ENCODE measurements at places on chromosomes 3 and 15.

DNA sequence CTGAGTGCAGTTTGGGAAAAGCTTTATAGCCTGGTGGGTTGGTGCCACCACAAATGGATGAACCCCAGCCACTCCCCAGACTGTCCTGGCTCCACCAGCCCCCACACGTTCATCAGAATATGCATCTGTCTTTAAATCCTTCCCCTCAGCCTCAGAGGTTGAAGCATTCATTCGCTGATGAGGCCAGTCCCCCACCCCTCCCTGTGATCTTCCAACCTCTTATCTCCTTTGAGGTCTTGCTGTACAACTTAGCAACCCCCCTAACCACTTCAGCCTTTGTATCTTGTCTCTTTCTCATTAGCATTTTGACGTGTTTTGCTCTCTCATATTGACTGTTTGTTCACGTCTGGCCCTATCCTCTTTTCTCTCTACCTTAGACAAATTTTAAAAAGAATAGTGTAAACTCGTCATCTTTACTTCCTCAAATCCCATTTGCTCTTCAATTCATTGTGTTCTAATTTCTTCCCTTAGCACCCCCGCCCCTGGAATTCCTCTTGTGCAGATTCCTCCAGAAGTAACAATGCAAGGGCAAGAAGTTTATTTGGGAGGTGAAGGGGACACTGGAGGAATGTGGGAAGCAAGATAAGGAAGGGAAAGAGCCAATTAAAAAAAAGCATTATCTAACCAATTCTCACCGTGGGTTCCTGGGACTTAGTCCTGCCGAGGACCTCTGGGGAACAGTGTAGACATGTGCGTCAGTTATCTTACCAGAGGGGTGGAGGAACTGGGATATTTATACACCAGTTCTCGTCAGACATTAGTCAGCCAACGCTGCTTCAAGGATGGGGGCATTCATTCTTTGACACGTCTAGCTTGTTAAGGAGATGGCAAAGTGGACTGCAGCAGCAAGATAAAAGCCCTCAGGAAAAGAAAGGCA is 38.6 kb downstream of the MOBP start:
- DNase-seq = no peak

- no peak for DNase-seq
These were observed 55.8 kb upstream of the IGF2BP2 start for GRCh38 chr3:185880600-185880999.

GRCh38 chr3:193842832-193843473 is 249.9 kb downstream of the OPA1 start:
- DNase-seq = no peak

DNA sequence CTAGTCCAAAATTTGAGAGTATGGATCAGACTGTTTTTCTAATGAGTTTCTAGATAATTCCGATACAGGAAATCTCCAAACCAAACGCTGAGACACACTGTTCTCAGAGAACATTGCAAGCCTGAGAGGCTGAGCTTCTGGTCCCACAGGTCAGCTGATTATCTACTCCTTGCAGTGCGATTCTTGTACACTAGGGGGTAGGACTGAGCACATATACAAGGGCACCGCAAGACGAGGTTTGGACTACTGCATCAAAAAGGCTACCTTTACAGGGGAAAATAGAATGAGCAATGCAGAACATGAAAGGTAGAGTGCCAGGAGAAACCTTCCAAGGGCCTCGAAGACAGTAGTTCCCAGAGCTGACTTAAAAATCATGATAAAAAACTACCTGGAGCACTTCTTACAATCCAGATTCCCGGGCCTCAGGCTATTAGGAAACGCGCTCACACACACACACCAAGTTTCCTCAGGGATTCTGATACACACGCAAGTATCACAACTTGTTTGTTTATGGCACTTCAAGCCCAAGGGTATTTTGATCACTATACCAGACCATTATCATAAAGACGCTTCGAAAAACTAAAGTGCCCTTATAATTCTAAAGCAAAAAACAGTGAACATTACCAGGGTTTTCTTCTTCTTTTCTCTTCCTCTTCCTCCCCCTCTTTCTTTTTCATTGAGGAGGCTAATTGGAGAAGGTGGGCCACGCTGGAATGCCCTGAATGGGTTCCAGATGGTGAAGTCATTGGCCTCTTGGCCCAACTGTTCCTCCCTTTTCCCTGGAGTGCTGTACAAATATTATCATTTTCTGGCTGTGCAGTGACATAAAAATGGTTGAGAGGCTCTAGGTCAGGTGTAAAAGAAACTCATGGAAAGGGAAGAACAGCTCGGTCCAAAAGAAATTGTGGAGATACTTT is 61.8 kb downstream of the SLC12A8 start:
- peak; percentile 75 for DNase-seq

GRCh38 chr3:43692085-43692855 is 1.5 kb downstream of the ABHD5 start:
- DNase-seq = no peak

- no peak for DNase-seq
These were observed 483.0 kb downstream of the ROBO1 start for GRCh38 chr3:79284781-79285180.

DNA sequence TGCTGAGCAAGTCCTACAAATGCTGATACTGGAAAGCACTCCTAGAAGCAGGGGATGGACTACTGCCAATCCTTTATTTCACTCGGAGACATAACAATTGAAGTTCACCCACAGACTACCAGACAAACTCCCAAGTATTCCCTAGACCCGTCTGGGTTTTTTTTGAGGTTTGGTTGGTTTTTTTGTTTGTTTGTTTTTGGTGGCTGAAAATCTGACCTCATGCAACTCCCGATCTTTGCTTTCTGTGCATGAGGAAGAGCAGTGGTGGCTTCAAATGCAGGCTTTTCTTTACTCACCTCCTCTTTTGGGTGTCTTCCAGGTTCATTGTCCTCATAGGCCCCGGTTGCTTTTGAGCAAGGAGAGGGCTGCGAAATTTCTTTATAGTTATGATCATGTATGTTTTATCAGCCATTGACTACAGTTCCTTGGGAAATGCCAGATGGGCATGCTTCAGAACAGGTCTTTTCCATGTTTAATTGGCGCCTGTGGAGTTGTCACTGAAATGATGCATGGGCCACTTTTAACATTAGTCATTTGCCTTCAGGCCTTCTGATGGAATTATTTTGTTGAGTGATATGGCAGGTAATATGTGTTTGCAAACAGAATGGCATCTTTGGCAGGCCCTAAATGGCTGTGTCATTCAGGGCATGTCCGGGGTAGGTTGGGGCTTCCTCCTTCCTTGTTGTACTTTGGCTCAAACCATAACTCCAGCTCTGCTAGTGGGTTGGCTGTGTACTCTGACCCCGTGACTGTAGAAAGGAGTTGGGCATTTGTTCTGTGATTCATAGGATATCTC is 81.3 kb upstream of the ZBED2 start:
- DNase-seq = no peak

- no peak for DNase-seq
These were observed 139.2 kb downstream of the RBMS3 start for GRCh38 chr3:29420106-29420505.

DNA sequence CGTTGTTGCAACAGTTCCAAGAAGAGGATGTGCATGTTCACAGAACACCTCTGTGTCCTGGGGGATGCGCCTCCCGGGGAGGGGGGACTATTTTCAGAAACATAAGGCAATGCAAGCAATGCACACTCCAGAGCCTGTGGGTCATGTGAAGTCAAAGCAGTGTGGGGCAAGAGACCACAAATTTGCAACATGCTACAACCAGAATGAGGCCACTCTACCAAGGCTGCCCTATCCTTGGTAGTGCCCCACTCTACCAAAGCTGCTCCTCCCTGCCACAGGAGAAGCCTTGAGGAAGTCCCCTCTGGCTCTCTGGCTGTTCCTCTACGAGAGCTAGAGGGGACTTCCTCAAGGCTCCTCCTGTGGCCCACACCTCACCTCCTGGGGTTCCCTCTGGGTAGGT is 8.4 kb upstream of the NR2C2 start:
- DNase-seq = no peak

DNA sequence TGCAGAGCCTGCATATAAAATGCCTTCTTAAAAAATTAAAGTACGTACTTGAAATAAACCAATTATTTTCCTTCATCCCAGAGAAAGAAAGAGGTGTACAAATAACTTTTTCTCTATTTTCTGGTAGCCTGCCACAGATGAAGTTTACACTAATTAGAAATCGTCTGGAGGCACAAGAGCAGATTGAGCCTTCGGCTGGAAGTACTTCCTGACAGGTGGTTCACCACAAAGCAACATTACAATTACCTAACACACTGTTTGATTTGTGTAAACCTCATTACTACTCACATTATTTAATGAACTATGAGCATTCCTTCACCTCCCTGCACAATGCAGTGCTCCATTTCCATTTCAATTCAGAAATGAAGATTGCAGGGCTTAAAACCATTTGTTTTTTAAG is 856.1 kb downstream of the SI start:
- no peak for DNase-seq

DNA sequence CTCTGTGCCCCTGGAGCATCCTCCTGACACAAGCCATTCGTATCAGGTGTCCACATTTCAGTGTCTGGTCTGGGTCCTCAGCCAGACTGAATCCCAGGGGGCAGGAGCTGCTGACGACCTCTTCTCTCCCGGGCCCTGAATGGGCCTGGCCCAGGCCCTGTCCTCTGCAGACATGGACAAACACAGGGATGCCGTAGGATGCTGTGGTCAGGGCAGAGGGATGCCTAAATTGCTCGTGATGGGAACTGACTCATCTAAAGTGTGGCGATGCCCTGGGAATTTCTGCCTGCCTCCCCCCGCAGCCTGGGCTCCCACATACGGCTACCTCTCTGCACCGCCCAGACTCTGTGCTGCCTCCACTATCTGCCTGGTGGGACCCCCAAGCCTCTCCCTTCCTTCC is 58.5 kb upstream of the CTSH start:
- DNase-seq = peak; percentile 77

- no peak for DNase-seq
These were observed 47.3 kb upstream of the BCHE start for GRCh38 chr3:165884518-165884917.

GRCh38 chr15:85316244-85316934 is 64.0 kb upstream of the AKAP13 start:
- DNase-seq = peak; percentile 95

DNA sequence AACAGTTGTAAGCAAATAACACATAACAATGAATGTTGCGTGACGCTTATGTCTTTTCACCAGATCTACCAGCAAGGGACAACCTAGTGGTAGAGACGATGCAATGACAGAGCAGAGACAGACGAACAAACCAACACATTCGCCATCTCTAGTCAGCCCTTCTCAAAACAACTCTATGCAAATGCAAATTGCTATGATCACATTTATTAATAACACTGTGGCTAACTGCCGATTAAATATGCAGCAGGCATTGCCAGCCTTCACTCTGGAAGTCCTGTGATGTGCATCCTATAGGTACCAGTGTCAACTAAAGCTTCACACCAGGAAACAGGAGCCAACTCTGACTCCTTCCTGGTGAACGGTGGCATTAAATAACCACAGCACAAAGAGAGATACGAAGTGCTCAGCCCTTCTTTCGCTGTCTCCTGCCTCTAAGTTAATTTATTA is 94.2 kb downstream of the FOXP1 start:
- DNase-seq = no peak

DNA sequence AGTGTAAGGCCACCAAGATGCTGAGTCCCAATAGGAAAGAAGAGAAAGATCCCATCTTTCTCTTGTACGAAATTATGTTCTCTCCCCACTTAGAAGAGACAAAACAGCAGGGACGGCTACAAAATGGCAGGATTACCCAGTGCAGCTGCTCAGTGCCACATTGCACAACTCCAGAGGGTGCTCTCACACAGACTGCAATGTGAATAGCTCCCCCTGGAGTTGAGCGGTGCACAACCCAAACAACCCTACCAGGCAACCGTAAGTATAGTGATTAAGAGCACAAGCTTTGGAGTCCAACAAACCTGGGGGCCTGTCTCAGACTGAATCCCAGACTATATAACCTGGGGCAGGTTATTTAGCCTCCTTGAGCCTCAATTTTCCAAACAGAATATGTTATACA is 3.1 kb upstream of the BHLHE40 start:
- peak; percentile 92 for DNase-seq

- no peak for DNase-seq
These were observed 262.8 kb downstream of the RORA start for GRCh38 chr15:60966316-60966715.

- DNase-seq = no peak
These were observed 22.6 kb downstream of the CYP8B1 start for GRCh38 chr3:42853056-42853455.

- DNase-seq = no peak
These were observed 58.8 kb downstream of the TNIK start for GRCh38 chr3:171401432-171401831.

DNA sequence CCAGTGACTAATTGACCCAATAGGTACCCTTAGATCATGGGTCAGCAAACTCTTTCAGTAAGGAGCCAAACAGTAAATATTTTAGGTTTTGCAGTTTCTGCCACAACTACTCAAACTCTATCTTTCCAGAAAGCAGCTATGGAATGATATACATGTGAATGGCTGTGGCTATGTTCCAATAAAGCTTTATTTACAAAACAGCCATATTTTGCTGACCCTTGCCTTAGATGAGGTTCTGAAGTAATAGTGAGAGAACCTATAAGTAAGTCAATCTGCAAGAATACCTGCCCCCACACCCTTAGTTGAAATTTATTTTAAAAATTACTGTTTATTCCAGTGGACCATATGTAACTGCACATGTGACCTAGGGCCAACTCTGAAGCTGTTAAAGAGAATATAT is 134.0 kb downstream of the CMSS1 start:
- DNase-seq = no peak

DNA sequence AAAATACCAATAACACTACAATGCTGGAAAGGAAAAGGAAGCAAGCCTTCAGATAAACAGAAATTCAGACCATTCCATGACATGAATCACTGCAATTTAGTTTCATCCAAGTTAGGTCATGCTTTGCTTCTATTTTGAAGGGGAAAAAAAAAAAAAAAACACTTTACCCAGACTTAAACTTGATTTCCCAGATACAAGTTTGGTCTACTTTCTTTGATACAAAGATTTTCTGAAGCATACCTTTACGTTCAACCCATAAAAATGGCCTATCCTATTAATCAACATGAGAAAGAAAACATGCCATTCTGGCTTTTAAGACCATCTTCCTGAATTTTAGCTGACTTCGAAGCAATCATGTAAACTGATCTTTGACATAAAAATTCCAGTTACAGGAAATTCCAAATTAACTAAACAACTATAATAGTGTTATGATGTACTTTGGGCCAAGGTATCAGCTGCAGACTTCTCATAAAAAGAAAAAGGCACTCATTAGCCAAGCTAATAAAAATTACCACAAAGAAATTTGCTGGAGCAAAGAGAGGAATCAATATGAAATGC is 12.6 kb downstream of the OSBPL10 start:
- DNase-seq = no peak

- DNase-seq = no peak
These were observed 3.4 kb upstream of the RFTN1 start for GRCh38 chr3:16516695-16517481.

GRCh38 chr15:41476416-41477048 is 17.1 kb upstream of the ITPKA start:
- no peak for DNase-seq

- DNase-seq = no peak
These were observed 31.2 kb downstream of the ZPLD1 start for GRCh38 chr3:102466001-102466400.

GRCh38 chr3:115699706-115700105 is 76.4 kb downstream of the GAP43 start:
- no peak for DNase-seq

All from islet precursor cell (in vitro differentiated cells).